GF-D8 (cell line): ENCODE measurements at places on chromosomes 7 and 10.

- DNase-seq = no peak
Observed at GRCh38 chr7:149753375-149754233, 19.8 kb downstream of the ZNF467 start.

- DNase-seq = no peak
Observed at GRCh38 chr7:43926798-43927123, 525 bp downstream of the UBE2D4 start.

DNA sequence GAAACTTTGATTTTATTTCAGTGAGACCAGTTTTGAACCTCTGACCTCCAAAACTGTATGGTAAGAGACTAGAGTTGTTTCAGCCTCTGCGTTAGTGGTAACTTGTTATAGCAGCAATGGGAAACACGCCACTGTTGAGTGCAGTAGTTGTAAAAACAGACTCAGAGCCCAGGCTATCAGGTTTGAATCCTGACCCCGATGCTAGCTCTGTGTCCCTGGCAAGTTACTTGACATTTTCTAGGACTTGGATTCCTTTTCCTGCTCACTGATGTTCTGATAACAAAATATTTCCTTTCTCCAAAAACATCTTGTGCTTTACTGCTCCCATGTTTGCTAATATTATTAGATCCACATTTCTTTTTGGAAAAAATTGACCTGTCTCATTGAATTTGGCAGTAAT lies 131.0 kb downstream of the PLXDC2 start:
- no peak for DNase-seq

DNA sequence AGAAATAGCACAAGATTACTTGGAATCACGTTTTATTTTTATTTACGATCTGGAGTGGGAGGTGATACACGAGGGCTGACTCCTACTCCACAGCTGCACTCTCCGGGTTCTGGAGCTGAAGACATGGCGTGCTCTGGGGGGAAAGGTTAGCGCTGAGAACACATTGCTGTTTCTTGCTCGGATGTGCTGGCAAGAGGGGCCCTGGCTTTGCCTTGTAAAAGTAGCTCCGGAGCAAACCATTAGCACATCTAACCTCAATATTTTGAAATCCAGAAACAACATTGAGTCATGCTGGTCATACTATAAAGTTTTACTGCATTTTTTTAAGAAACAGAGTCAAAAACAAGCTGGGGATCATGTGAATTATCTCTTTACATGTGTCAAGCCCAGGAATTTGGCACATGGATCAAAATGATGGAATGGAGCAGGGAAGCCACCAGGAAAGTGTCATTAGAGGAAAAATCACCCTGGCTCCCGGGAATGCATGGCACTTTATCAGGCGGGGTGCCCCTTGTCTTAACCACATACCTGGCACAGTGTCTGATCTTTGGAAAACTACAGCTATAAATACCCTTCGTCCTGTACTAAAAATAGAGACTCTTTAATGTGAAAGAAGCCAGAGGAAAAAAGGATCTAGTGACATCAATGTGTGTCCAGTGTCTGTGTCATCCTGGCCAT lies 31.6 kb upstream of the LYZL1 start:
- DNase-seq = peak; percentile 97

DNA sequence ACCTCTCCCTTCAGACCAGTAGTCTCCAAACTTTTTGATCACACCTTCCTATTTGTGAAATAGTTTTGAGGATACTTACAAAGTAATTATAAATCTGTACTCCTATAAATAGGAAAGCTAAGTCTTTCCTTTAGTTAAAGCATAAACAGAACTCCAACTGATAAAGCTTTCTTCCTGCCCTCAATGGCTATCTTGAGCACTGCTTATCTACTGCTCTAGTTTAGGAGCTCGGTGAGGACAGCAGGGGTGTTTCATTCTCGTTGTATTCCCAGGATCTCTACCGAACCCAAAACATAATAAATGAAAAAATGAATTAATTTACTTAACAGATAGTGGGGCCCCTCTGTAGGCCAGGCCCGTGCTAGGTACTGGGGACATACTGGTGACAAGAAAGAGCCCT lies 17.7 kb downstream of the SORBS1 start:
- DNase-seq = no peak

- no peak for DNase-seq
Observed at GRCh38 chr10:114862456-114862855, 40.9 kb downstream of the FHIP2A start.

DNA sequence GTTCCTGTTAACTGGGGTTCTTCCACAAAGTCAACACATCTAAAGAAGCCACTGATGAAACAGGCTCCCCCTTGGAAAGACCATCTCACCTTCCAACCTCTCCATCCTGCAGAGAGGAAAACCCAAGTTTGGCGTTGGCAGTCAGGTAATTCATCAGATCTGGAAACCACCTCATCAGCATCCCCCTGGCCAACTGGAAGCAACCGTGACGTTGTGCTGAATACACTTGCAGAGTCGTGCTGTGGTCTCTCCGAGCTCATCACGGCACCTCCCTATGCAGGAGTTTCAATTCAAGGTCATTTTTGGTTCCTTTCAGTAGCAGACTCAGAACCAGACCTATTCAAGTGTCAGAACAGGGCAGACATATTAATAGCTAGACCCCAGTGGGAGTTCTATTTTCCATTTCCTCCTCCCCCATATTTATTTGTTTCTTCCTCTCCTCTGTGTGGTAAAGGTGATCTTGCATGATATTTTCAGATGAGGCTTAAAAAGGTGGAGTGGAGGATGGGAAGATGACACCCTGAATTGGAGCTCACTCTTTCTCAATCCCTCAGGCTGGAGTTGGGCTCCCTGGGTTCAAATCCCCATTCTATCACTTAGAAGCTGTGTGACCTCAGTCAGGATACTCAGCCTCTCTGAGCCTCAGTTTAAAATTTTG lies 149.1 kb upstream of the ADO start:
- DNase-seq = no peak

- DNase-seq = no peak
Observed at GRCh38 chr10:4473977-4474376, 352.0 kb upstream of the AKR1E2 start.

DNA sequence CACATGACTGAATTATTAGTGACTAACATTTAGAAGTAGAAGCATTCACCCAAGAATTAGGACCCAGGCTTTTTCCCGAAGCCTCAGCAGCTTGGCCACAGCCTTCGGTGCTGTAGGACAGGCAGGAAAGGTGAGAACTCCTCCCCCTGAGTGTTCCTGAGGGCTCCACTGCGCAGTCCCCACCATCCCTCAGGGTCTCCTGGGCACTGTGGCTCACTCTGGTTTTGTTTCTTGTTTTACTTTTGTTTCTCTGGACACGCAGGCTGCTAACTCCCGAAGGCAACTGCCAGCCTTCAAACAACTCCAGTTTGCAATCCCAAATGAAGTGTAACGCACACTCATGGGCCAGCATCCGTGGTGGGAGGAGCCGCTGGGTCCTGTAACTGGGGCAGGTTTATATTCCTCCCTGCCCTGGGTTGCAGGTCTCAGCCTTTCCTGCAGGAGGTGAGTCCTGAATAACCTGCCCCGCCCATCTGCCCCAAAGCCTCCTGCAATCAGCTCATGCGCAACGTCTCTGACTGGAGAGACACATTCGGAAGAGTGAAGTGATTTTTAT lies 492.9 kb downstream of the PTPRN2 start:
- no peak for DNase-seq

DNA sequence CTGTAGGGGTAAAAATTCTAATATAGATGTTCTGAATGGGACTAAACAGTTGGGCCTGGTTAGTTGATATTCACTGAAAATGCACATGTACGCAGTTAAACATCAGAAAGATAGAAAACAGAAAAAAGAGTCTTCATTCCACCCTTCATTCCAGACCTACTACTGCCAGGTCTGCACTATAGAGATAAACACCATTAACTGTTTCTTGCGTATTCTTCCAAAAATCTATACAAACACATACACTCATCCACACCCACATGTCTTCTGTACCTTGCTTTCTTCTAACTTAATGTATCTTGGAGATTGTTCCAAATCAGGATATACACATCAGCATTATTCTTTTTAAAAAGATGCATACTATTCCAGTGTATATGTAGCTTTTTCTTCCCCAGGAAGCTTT lies 13.9 kb upstream of the CLEC2L start:
- DNase-seq = no peak

DNA sequence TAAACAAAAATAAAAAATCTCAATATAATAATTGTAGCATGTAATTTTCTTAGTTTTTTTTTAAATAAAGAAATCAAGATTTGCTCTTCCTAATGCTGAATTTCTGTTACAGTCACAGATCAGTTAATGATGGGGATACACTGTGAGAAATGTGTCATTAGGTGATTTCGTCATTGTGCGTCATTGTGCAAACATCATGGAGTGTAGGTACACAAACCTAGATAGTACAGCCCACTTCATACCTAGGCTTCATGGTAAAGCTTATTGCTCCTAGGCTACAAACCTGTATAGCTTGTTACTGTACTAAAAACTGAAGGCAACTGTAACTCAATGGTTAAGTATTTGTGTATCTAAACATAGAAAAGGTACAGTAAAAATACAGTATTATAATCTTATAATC lies 74.4 kb upstream of the LSM8 start:
- DNase-seq = no peak

- no peak for DNase-seq
Observed at GRCh38 chr7:123131961-123132360, 67.8 kb downstream of the SLC13A1 start.

DNA sequence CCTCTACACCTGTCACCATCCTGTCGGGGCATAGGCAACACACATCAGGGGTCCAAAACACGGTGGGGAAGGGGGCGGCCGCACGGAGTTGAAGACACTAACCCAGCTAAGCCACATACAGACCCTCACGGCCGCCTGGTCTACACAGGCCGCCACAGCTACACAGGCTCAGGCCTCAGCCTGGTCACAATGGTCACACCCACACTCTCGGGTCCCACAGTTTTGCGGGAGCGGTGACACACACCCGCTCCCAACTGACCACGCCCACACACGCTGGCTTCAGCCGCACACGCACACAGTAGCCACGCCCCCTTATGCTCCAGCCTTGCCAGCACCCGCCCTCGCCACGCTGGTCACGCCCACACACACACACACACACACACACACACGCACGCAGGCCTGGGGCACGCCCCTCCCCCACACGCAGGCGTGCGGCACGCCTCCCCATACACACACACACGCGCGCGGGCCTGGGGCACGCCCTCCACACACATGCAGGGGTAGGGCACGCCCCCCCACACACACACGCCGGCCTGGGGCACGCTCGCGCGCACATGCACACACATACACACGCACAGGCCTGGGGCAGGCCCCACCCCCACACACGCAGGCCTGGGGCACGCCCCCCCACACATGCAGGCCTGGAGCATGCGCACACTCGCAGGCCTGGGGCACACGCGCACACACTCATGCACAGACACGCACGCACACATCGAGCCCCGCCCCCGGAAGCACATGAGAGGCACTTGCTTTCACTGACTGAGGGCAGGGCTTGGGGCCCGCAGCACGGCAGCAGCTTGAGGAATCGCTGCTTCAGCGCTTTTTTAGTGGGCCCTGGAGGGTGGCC lies 12.3 kb upstream of the OGA start:
- DNase-seq = peak; percentile 78

DNA sequence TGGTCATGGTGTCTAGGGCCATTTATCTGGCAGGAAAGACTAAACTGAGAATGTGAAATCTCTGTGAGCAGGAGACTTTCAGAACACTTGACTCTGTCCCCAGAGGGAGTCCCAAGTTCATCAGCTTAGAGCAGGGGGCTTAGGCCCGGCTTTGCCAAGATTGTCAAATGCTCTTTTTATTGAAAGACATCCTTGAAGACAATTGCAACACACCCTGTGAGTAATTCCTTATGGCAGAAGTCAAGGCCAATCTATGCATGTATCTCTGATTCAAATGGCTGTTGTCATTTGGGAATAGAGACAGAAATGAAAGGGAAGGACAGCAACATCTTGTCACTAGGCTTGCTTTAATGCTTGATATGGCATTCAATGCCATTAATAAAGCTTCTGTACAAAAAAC lies 33.7 kb downstream of the BAMBI start:
- no peak for DNase-seq

- DNase-seq = no peak
Observed at GRCh38 chr7:139034855-139035585, 822 bp downstream of the ZC3HAV1L start.

DNA sequence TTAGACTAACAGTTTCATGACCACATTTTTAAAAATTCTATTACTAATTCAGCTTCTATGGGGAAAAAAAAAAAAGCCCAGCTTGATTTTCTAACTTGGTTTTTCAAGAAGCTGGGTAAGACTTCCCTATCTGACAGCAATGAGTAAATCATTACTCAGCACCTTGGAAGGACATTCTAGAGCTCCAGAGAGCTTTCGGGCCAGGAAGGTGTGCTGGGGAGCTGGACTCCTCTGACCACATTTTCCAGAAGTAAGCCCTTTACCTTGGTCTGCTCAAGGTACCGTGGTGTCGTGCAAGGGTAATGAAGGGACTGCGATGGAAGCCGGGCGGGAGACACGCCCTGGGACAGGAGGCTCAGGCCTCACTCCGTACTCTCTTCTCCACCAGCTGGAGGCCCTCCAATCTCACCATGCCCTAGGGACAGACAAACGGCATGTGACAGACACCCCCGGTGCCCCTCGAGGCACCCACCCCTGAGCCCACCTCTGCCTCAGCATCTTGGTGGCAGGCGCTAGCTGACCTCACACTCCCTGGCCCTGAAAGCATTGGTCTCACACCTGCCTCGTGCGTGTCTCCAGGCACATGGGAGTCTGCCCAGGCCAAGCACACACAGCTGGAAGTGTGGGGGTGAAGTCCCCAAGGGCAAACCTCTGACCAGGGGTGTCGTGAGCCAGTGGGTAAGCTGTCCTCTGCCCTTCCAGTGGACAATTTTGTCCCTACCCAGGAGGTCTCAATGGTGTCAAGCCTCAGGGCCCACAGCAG lies 152.1 kb downstream of the OAT start:
- DNase-seq = no peak

DNA sequence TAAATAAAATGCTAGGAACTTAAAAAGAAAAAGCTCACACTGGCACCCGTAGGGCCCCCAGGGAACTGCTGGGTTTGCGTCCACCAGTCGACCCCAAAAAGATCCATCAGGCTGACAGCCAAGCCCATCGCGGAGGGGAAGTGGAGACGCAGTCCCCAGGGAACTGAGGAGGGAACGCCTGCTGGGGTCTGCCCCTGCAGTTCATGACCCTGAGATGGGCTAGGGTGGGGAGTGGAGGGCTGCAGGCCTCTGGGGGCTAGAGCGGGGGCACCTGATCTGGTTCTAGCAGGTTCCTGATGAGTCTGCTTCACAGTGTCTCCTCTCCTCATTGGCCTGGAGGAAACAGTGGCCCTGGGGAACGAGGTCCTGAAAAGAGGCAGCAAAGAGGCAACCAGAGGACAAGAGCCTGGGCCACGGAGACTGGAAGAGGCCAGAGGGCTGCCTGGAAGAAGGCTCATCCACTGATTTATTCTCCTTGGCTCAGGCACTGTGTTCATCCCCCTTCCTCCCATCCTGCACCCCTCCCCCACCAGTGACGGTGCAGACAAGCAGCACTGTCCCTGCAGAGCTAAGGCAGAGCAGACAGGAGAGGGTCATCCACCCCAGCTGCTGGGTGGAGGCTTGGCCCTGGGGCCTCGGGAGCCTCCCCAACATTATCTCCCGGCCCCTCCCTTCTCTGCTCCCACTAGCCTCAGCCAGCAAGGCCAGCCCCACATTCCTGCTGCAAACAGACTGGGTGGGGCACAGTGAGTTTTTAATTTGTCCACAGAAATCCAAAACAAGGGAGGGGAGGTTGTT lies 24.7 kb upstream of the HSPA12A start:
- no peak for DNase-seq
